ENCODE measurements at places on chromosomes 5 and 9.

GRCh38 chr9:92769990-92770359, 5.3 kb upstream of the BICD2 start:
- DNase-seq, result no peak

GRCh38 chr9:87670572-87671264, 55.2 kb upstream of the CTSL start:
- DNase-seq, result no peak

DNA sequence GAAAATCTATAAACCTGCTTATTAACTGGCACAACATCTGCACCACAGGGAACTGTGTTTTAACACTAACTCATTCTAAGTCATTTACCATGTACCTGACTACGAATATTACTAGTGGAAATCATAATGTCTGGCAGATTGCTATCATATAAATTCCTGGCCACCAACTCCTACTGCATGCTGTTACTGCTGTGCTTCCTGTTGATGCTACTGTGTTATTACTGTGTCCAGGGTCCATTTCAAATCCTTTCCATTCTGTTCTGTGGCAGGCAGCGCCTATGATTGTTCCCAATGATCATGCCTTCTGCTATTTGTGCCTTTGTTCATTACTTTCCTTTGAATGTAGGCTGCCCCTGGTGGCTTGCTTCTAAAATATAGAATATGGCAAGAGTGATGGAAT, 4.7 kb upstream of the ZNF131 start:
- no peak for DNase-seq

- DNase-seq, result no peak
Measured at GRCh38 chr5:148687427-148687826, 33.1 kb upstream of the HTR4 start.

- DNase-seq, result no peak
Measured at GRCh38 chr9:27618066-27618465, 44.8 kb upstream of the C9orf72 start.
